ENCODE measurements at places on chromosomes 2 and 18.

DNA sequence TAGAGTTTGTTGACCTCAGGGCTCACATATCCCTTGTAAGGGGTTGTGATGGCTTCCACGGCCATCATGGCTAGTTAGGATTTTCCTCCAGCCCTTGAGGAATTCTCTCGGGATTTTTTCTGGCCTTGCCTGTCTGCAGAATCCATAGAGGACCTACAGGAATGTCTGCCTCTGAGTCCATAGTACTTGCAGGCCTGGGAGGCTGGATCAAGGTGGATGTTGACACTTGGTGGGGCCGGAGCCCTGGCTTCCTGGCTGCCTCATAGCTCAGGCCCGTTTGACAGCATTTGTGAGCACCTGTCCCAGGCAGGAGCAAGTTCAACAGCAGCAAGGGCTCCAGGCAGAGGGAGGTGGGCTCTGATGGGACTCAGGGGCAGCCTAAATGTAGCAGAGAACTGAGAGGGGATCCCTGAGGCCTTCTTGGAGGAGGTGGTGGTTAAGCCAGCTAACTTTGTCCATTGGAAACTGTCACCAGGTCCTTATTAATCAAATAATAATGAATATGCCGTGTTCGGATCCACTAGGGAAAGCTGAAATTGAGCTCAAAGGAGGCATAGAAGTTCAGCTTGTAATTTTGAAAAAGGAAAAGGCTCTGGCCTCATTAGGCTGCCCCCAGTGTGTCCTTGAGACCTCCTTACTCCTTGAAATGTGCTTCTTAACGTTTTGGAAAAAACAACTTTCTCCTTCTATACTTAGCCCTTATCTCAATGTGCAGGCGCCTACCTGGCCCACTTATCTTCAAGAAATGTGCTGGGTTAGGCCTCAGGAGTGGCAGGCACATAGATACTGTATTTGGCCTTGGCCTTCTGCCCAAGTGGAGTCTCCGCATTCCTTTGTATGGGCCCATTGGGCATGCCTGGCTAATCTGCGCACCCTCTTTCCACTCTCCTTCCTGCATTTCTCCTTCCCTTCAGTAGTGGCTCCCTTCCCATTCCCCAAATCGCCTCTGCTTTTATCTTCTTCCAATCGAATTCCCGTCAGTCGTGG, 66.9 kb downstream of the HPCAL1 start:
- DNase-seq: no peak

DNA sequence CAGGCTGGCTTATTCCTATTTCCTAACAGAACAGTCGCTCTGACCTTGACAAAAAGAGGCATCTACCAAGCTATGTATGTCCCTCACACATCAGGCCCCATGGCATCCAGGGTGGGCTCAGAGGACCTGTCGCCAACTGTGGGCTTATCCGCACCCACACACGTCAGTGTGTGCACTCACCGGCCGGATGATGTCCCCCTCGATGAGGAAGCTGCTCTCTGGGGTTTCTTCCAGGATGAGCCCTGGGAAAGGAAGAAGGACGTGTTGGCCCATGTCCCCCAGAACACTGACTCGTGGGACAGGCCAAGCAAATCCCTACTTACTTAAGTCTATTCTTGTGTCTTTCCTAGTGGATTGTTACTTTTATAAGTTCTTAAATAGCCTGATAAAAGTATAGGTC, 3.1 kb downstream of the ASTL start:
- DNase-seq: no peak

- DNase-seq: peak; percentile 43
Observed at GRCh38 chr2:122191331-122191730, 435.9 kb downstream of the TSN start.

- DNase-seq: no peak
Observed at GRCh38 chr2:230578106-230578505, 134.5 kb upstream of the CAB39 start.

GRCh38 chr2:109463236-109463635, 150.5 kb downstream of the SEPTIN10 start:
- DNase-seq: no peak

DNA sequence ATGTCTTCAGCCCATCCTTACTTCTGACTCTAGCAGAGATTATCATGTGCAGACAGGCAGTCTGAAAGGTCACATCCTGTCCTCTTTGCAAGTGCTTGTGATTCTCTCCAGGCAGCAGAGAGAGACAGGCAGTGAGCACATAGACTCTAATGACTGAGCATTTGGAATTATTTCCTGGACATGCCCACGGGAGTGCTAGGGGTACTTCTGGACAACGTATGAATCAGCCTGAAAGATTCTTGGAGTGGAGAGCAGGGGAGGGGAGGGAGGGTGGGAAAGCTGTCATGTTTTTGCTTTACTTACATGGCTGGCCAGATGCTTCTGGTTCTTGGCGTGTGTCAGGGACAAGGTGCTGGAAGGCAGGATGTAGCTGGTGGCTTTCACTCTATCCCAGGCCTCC, 150.6 kb downstream of the RIF1 start:
- peak; percentile 43 for DNase-seq

DNA sequence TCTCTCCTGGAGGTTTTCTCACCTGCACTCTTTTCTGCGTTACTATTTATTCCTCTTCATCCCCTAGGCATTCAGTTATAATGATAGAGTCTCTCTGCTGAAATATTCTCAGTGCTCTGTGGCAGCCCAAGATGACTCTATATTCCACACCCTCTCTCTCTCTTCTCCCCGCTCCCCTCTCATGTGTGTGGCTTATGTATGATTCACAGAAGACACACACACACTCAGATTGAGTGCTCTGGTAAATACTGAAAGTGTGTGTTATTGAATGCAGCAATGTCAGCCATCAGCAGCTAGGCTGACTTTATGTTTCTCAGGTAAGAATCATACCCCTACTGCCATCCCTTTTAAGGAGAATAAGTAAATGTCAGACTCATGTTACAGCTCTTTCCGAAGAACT, 201.2 kb downstream of the SLC4A10 start:
- no peak for DNase-seq

- peak; percentile 59 for DNase-seq
Observed at GRCh38 chr2:1972422-1972821, 228.1 kb upstream of the PXDN start.

DNA sequence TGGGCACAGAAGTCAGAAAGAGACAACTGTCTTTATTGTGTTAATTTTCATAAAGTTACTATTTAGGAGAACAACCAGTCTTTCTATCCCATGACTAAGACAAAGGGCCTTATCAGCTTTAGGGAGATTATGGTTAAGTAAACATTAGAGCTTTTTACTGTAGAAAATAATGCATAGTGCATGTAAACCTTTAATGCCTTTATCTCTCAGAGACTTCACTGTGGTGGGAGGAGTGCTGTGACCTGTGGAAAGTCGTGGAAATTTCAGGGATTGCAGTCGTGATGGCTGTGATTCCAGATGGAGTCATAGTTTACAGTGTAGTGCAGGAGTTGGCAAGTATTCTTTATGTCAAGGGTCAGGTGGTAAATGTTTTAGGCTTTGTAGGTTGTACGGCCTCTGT, 15.8 kb downstream of the ZNF236 start:
- DNase-seq: no peak

DNA sequence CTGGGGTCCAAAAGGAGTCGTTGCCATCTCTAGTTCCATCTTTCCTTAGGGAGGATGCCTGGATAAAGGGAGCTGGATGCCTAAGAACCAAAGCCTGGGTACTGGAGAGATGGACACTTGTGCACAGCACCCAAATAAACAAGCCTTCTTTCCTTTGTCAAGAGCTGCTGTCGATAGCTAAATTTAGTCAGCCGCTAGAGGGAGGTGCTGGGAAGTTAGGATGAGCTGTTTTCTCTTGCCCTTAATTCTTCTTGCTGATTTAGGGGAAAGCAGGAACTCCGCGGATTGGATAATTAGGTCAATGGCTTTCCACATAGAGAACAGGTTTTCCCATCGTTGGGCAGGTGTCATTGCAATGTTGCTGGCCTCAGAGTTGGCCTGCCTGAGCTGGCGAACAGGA, 30.9 kb upstream of the SERPINB12 start:
- DNase-seq: peak; percentile 34

- DNase-seq: no peak
Observed at GRCh38 chr2:47891369-47892337, 14.6 kb downstream of the FBXO11 start.

DNA sequence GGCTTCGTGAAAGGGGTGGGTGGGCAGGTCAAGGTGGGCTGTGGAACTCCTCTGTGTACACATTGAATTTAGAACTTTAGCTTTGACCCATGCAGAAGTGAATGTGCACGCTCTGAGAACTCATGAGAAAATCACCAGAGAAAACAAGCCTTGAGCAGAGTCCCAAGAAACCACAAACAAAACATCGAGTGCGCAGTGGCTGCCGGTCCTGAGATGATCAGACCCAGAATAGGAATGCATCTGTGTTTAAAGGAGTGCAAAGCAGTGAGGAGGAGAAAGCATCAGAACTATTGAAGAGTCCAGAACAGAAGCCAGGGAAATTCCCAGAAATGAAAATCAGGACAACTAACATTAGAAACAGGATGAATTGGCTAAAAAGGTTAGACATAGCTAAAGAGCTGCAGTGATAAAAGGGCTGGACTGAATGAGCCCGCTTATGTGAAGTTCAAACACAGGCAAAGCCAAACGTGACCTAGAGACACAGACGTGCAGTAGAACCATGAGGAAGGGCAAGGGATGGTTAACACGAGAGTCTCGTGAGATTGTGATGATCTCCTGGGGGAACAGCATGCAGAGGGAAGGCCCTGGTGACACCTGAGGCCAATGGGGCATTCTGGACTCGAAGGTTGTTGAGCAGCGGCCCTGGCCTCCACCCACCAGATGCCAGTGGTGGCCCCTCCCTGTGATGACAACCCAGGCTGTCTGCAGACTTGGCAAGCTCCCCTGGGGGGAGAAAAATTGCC, 16.4 kb upstream of the TXNL4A start:
- DNase-seq: no peak

DNA sequence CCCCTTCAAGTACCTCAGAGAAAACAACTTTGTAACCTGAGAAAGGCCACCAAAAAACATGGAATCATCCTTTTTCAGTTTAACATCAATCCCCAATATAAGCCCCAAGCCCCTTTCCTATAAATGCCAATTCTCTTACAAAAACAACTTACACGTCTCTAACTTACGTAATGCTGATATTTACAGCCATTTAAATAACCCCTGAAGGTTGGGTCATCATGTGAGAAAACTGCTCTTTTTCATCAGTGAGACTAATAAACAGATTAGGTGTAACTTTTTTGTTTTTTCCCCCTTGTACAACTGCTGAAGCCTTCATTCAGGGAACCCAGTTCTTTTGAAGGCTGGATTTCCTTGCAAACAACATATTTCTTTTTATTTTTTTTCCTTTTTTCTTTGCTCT, 3.7 kb downstream of the FASTKD1 start:
- DNase-seq: no peak

- DNase-seq: no peak
Observed at GRCh38 chr2:197969391-197969893, 165.0 kb downstream of the PLCL1 start.

- no peak for DNase-seq
Observed at GRCh38 chr2:21812766-21813165, 689.0 kb downstream of the TDRD15 start.

DNA sequence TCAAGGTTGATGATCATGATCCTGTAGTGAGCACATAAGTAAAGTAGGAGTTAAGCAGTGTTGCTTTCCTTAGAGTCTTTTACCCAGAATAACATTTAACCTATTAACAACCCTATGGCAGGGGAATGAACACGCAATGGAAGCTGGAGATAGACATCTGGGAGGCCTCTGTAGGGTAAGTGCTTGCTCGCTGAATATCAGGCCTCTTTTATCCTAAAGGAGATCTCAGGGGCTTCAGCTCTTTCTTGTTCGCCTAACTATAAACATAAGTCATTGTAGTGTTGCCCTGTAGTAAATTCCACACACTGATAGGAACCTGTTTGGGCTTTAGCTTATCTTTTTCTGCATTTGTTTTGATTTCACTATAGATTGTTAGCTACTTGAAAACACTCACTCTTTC, 174.4 kb upstream of the TCF4 start:
- no peak for DNase-seq

DNA sequence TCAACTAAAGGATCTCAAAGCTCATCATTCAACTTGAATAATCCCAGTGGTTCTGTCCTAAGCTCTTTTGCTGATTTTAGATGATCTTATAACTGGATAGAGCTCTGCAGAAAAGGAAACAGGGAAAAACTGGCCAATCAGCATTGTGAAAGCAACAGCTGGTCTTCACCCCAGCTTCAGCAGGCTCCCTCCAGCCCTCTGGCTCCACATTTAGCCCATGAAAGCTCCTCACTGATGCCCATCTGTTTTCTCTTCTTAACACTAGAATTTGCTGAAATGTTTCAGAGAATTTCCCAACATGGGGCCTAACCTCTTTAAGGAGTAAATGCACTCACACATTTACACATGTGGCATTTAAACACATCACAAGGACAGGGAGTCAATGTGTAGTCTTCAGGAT, 223.3 kb downstream of the CNTNAP5 start:
- no peak for DNase-seq

DNA sequence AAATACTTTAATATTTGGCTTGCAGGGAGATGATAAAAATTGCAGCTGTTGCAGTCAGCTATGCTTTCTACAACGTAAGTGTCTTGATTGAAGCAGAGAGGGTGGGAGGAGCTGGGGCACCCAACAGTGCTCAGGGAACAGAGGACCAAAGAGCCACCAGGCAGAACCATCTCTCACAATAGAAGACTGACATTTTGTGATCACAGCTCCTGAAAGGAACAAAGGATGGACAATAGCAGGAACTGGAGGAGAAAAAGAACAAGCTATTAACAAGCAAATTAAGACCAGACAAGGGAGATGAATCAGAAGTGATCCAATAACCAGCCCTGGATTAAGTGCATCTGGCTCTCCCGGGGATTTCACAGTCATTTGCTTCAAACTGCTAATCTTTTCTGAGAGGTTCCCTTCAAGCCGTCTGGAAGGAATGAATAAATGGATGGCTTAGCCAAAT, 65.7 kb upstream of the SMAD2 start:
- DNase-seq: peak; percentile 31

GRCh38 chr2:165681841-165682240, 112.2 kb downstream of the GALNT3 start:
- DNase-seq: peak; percentile 53

DNA sequence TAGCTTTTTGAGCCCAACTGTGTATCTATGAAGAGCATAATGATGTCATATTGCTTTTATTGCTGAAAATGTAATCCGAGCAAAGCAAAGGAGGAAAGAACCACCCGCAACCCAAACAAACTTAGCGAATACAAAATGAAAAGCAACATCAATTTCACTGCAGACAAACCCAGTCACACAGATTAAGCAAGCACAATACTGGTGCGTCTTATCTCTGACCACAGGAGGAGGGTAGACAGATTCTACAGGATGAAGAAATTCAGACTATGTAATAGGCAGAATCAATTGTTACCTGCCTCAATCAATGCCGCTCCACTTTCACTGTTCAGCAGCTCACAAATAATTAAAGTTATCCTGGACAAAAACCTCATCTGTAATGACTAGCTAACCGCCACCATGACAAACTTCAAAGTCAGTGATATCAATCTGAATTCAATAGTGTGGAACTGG, 115.5 kb upstream of the SP3 start:
- DNase-seq: no peak

DNA sequence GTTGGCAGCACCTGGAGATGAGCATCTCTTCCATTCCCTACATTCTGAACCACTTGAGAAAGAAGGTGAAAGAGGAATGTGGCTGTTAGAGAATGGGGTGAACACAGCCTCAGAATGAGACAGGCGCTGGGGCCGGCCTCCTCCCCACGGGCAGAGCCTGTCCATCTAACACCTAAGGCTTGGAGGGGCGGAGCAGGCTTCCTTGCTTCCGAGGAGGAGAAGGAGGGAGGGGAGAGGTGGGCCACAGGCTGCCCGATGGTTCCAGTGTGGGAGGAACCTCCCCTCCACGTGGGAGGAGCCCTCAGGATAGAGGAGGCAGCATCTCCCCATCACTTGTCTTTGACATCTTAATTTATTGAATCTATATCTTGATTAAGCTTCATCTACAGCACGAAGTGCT, 68.6 kb downstream of the CIB4 start:
- no peak for DNase-seq

- no peak for DNase-seq
Observed at GRCh38 chr18:75369026-75369721, 58.3 kb downstream of the SMIM21 start.
